ENCODE measurements at places on chromosomes 1 and 21.

- DNase-seq, result no peak
Observed at GRCh38 chr1:40703316-40703715, 11.8 kb downstream of the NFYC start.

DNA sequence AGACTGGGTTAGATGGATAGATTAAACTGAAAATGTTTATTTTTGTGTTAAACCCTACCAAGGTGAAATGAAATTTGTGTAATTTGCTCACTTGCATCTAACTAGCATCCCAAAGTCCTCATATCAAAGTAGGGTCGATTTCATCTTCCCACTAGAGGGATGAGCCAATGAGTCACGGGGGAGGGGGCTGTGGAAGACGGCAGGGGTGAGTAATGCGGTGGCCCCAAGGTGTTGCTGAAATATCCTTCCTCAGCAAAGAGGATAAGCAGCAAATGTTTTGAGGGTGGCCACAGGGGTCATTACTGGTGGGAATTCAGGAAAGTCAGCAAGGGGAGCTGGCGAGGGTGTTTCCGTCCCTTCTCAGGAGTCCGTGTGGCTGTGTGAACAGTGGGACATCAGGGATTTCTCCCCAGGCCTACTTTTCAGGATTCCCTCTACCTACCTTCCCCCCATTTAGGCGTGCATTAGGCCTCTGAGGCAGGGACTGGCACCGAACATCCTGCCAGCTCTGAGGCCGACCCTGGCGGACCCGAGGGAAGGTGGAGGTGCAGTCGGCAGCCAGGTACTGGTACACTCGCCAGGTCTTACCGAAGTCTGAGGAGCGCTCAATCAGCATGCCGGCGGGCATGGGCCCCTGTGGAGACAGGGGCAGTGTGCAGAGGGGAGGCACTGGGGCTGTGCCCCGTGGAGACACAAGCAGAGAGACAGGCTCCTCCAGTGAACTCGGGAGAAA, 18.1 kb downstream of the LAMB3 start:
- no peak for DNase-seq

- DNase-seq, result no peak
Observed at GRCh38 chr1:66283622-66284041, 250.3 kb upstream of the SGIP1 start.

GRCh38 chr1:25959611-25960010, 38.3 kb downstream of the PAFAH2 start:
- DNase-seq, result no peak

DNA sequence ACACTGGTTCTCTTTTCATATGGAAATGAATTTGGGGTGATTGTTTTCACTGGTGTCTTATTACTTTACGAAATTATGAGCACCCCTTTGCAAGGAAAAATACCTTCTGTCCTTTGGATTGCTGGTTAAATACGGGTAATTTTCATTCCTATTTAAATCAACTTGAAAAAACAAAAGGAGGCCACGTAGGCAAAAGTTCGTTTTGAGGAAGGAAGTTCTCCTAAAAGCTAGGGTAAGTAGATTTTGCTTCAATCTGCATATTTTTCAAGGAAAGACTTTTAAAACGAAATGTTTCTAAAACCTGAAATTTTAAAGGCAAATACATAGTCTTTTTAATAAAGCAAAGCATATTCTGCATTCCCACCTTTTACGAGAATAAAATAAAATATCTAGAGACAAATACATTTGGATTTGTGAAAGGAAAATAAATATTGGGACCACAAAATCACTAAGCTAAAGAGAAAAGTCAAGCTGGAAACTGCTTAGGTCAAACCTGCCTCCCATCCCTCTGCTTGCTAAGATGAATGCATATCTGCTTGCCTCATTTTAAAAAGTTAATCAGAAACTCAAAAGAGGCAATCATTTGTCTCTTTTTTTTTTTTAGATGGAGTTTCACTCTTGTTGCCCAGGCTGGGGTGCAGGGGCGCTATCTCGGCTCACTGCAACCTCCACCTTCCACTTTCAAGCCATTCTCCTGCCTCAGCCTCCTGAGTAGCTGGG, 70.9 kb upstream of the ETS2 start:
- DNase-seq, result no peak

DNA sequence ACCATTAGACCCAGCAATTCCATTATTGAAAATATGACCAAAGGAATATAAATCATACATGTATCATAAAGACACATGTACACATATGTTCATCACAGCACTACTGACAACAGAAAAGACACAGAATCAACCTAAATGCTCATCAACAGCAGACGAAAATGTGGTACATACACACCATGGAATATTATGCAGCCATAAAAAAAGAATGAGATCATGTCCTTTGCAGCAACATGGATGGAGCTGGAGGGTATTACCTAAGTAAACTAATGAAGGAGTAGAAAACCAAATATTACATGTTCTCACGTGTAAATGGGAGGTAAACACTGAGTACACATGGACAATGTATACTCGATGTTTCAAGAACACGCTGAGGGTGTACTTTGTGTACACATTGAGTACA, 15.9 kb downstream of the AKT3 start:
- no peak for DNase-seq

- DNase-seq, result no peak
Observed at GRCh38 chr21:15063081-15063813, 1.6 kb downstream of the NRIP1 start.

- no peak for DNase-seq
Observed at GRCh38 chr1:226363801-226364513, 43.9 kb downstream of the PARP1 start.

- DNase-seq, result no peak
Observed at GRCh38 chr1:244948416-244948815, 84.1 kb upstream of the HNRNPU start.

- no peak for DNase-seq
Observed at GRCh38 chr1:227124473-227124872, 184.4 kb downstream of the COQ8A start.

Measured in stimulated activated CD8-positive, alpha-beta memory T cell treated with anti-CD3 and anti-CD28 coated beads, Interleukin-7, amount 100 ng/mL, for 1 hour (primary cell).